ENCODE measurements at places on chromosomes 3 and 15. TPM values are rescaled to one million over a fixed set of nuclear protein-coding genes. Genes with fewer than 3 reads are reported as not detected.

SLC9A9 gene
- total RNA-seq: 9.9 TPM

RBM5 gene
- total RNA-seq: 79.6 TPM

DHFR2 gene
- total RNA-seq: 4.8 TPM

- no peak for DNase-seq
Measured at GRCh38 chr15:55829826-55830225, 86.9 kb upstream of the PRTG start.

DNA sequence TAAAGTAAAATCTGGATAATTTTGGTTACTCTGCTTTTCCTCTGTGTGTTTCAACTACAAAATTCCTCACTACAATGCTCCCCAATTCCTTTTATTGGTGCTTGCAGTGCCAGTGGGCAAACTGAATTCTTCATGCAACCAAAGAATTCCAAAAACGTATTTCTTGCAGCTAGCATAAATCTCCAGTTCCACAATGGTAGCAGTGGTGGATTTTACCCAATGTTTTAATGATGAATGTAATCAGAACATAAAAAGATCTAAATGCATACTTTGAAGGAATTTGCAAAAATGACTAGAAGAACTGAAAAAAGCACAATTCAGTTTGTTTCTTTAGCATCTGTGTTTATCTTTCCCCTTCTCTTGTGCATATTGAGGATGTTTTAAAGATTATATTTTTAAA is 359.6 kb upstream of the TPRG1 start:
- no peak for DNase-seq

Measured in right cardiac atrium (tissue), 5 donors.